HT1080 (cell line): ENCODE measurements at places on chromosomes 4 and X.

- no peak for DNase-seq
Measured at GRCh38 chrX:21870494-21870893, 14.7 kb downstream of the YY2 start.

DNA sequence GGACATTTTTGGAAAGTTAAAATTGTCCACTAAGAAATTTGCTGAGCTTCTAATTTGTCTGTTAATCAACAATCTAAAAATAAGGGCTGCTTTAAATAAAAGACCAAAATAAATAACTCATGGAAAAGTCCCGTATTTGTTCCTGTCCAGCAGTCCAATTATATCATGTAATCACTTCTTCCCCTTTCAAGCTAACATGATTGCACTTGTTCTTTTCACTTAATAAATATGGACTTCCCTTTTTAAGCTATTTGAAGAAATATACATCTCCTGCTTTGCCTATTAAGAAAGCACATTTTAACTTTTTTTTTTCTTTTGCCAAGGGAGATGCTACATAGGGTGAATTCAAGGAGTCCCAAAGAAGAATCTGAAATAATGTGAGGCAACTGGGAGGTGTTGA, 55.6 kb upstream of the FRAS1 start:
- DNase-seq = no peak

- no peak for DNase-seq
Measured at GRCh38 chr4:88147799-88148217, 10.6 kb downstream of the ABCG2 start.

DNA sequence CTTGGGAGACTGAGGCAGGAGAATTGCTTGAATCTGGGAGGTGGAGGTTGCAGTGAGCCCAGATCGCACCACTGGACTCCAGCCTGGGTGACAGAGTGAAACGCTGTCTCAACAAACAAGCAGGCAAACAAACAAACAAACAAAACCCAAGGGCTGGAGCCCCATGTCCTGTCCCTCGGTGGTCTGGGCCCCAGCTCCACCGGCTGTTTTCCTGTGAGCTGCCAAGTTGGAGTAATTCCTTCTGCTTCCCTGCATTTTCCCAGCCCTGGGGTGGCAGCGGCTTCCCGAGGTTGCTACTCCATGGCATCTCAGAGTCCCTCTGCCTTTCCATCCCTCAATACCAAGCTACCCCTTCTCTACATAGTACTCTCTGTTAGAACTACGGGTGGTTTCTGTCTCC, 43.2 kb downstream of the RGS12 start:
- no peak for DNase-seq

- peak; percentile 0 for DNase-seq
Measured at GRCh38 chrX:15714529-15714928, 23.5 kb upstream of the CA5B start.

- no peak for DNase-seq
Measured at GRCh38 chrX:75273483-75273882, 402 bp upstream of the UPRT start.
